NCI-H187 (cell line): ENCODE measurements at places on chromosomes 13 and 19.

DNA sequence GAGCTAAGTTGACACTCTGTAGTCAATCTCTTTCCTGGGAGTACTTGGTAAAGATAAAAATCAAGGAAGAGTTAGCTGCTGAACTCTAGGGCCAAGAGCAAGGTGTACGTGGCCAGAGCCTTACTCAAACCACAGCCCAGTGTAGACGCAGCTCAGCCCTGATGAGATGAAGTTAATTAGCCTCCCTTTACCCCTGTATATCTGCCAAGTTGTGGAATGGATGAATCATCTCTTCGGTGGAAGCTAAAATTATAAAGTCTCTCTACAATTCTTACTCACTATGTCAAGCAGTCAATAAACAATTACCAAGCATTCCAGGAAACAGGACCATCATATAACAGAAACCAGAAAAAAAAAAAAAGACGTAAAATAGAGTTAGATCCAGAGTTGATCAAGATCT, 146.9 kb upstream of the UFM1 start:
- DNase-seq: no peak

DNA sequence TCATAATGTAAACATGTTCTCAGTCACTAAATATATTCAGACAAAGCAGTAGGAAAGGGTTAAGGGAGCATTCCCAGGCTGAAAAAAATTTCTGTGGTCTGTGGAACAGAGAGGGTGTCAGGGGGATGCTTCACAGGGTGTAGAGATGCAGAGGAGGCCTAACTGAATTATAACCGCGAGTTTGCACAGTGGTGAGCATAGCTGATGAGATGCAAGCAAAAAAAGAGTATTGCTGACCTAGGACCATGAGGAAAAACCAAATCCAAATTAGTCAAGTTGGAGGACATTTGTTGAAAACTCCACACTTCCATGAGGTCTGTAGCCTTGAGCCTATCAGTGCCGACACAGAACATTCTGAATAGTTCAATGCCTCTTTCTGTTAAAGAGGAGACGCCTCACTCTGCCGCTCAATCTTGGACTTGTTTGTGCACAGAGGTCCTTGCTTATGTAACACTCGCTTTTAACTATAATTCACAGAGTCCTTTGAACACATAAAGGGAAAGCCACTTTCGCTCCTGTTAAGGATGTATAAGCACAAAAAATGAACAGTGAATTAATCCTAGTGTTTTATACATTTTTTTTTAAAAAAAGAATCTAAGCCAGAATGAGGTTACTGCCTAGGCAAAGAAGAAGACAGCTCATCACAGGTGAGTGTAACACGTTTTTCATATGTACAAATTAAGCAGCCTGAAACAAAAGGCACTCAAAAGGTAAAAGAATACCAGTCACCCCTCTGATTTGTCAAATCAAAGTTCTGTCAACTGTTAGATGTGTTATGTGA, 25.8 kb upstream of the INTS6 start:
- no peak for DNase-seq

DNA sequence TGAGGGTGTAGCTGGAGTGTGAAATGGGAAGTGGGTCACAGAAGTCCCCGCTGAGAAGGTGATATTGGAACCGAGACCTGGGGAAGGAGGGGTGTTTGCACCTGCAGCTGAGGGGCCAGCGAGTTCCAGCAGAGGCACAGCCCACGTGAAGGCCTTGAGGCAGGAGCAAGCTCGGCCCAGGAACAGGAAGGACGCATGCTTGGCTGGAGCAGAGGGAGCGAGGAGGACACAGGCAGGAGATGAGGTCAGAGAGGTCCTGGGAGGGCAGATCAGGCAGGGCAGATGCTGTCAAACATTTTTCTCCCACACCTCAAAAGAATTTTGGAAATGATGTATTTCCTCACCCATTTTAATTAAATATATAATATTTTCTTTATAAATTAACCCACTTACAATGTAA, 9.3 kb downstream of the ZNF415 start:
- DNase-seq: no peak

- no peak for DNase-seq
Observed at GRCh38 chr19:46574533-46574932, 26.6 kb upstream of the CALM3 start.

DNA sequence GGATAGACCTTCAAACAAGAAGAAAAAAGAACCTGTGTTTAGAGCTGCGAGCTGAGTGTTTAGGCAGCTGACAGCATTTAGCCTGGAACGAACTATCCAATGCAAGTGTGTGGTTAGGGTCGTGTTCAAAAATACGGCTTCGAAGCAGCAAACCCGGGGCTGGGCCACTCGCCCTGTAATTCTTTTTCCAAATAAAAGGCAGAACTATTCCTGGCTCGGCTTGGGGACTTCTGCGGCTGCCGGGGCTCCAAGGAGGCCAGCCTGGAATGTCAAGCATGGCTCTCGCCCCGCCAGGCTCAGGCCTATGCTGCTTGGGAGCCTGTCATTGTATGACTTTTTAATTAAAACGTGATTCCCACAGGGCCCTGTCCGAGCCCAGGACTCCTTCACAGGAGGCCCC, 51.7 kb upstream of the KLF2 start:
- no peak for DNase-seq

DNA sequence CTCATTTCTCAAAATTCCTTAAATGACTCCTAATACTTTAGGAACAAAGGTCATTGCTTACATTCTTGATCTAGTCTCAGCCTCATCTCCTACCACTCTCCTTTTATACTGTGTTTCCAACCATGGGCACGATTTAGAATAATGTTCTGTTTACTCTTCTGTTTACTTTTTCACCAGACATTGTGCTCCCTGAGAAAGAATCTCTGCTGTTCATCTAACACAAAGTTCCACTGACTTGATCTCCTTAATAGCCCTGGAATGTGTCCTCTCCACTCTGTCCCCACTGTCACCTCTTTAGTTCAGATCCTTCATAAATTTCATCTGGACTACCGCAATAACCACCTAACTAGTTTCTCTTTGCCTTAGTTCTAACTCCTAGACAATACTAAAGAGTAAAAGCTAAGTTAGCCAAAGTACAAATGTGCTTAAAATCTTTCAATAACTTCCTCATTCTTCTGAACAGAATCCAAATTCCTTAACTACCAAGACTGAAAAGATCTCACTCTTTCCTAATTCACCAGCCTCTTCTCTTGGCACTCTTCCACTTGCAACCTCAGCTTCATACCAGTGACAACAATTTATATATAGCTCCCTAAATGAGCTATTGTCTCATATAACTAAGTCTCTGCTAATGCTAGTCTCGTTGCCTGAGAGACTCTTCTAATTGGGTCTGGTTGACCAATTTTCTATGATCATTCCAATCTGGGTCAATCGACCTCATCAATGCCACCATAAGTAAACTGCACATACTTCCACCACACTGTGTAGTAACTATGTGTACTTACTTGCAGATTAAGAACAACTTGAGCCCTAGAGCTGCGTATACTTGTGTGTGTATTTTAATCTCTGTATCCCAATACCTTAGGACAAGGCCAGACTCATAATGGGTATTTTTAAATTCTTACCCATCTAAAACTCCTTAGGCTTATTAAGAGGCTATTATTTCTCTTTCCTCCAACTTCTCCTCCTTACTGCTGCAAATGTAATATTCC, 179.9 kb downstream of the VWA8 start:
- no peak for DNase-seq

GRCh38 chr13:111090169-111090568, 24.9 kb upstream of the ARHGEF7 start:
- no peak for DNase-seq

DNA sequence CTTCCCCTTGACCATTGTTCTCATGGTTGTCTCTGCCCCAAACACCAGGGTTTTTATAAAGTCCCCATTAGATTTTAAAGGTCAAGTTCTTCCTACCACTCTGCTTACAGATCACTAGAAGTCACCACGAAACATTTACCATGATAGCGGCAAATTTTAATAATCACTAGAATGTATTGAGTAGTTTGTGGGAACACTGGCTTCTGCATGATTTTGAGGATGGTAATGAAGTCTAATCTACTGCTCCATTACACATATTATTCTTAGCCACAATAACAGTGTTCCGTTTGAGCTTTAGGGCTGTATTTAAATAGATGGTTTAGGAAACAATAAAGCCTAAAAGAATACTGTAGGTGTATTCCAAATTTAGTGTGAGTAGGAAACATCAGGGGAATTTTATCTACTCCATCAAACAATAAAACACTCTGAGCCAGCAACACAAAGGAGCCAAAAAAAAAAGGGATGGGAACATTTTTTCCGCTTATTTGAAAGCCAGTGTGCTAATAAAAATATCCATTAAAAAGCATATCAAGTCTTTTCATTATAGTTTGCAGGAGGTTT, 49.7 kb downstream of the KLF12 start:
- DNase-seq: no peak

- DNase-seq: no peak
Observed at GRCh38 chr13:110073982-110074381, 233.0 kb downstream of the COL4A1 start.
